Adrenal gland (tissue), 19 donors: ENCODE measurements at places on chromosomes 2 and 18. TPM values are rescaled to one million over a fixed set of nuclear protein-coding genes. Genes with fewer than 3 reads are reported as not detected.
A peak's percentile ranks its signal among the peaks of the same experiment; 100 is the strongest.

- DNase-seq = peak; percentile 46
These were observed 97.2 kb downstream of the RAB3GAP1 start for GRCh38 chr2:135149251-135149650.

DNA sequence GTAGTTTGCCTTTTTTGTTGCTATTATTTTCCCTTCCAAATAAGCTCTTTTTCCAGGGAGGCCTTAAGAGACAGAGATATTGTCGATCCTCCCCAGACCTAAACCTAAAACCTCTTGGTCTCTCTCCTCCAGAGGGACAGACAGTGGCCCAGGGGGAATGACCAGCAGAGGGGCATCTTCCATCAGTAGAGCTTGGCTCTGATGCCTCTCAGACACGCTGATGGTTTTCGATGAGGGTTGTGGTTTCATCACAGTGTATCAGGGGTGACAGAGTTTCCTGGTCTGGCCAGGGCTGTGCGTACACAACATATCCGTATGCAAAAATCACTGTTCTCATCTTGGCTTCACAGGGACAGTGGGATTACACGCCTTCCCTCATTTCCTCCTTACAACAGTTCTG is 68.6 kb downstream of the GATA6 start:
- DNase-seq = no peak

- no peak for DNase-seq
These were observed 145.2 kb downstream of the BCL11A start for GRCh38 chr2:60408207-60408606.

DNA sequence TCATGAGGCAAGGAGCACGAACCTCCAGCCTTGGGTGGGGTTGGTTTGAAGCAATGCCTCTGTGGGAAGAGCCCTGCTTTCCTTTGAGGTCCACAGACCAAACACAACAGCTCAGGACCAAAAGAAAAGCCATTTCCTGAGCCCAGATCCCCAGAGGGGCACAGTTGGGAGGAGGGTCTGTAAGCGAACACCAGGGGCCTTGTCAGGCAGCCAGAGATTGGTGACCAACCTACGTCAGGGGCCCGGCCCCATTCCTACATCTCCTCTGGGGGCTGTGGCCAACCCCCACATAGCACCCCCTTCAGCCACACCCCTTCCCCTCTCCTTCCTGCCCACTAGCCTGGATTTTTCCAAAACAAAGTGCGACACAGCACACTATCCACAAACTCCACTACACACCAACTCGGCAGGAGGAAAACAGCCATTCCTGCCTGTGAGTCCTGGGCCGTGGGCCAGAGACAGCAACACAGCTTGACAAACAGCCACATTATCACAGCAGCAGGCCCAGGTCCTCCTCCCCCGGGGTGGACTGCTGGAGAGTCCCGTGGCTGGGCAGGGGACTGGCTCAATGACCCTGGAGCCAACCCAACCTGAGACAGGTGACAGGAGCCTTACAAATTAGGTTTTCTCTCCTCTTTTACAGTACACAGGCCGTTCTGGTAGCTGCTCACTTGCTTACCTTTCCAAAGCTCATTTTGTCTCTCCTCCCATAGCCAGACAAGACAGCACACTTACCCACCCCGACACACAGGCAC is 98.8 kb downstream of the TNS1 start:
- DNase-seq = peak; percentile 91

Gene SP3
- 50.5 TPM for total RNA-seq
